Central memory CD4-positive, alpha-beta T cell (primary cell): ENCODE measurements at places on chromosomes 5 and 9.

GRCh38 chr9:105044518-105044917 is 116.6 kb upstream of the ABCA1 start:
- DNase-seq = no peak

- no peak for DNase-seq
Observed at GRCh38 chr9:133122935-133123611, 2.0 kb upstream of the RALGDS start.

DNA sequence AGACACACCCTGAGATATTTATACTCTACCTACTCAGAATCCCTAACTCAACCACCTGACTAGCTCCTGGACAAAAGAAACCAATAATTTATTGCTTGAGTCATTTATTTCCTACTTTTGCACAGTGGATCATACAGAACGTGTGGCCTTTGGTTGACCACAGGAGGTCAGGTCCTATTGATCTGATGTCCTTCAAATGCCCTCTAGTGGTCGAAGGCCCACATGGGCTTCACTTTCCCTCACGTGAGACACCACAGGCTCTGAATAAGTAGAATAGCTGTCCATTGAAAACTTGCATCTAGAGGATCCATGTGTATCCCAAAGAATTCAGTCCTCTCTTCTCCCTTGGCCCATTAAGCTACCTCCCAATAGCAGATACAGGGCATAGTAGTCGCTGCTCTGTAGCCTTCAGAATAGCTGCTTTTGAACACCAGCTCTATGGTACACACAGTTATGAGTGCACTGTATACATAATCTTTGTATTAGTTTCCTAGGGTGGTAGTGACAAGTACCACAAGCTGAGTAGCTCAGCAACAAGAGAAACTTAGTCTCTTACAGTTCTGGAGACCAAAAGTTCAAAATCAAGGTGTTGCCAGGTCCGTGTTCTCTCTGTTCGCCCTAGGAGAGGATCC is 177.6 kb upstream of the SMARCA2 start:
- no peak for DNase-seq

- DNase-seq = no peak
Observed at GRCh38 chr9:89734600-89735041, 129.8 kb downstream of the GADD45G start.

- no peak for DNase-seq
Observed at GRCh38 chr9:105510024-105510423, 47.9 kb upstream of the FKTN start.

DNA sequence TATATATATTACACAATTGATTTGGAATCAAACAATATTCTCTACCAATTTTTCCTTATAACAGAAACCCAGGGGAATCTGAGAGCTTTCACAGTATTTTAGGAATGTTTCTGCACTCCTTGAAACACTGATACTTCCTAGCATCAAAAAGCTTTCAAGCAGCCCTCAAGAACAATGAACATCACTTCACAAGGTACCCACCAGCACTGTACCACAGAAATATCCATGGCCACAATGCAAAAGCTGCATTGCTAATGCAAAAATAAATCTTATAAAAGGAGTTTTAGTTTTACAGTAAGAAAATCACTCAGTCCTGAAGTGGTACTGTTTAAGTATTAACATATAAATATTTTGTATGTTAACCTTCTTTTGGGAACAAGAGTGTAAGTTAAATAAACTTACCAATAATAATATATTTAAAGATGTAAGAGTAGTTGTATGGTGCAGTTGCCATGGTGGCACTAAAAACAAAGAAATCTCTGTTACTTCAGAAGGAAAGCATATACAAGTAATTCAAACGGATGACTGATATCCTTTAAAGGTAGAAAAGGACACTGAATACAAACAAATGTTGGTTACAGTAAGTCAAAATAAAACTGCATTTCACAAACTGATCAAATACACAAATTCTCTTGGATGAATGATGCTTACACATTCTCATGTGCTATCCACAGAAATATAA is 8.6 kb downstream of the RAB14 start:
- DNase-seq = no peak

GRCh38 chr5:143592648-143593047 is 189.2 kb upstream of the NR3C1 start:
- no peak for DNase-seq

GRCh38 chr5:179427676-179428056 is 82.4 kb upstream of the ADAMTS2 start:
- DNase-seq = no peak

DNA sequence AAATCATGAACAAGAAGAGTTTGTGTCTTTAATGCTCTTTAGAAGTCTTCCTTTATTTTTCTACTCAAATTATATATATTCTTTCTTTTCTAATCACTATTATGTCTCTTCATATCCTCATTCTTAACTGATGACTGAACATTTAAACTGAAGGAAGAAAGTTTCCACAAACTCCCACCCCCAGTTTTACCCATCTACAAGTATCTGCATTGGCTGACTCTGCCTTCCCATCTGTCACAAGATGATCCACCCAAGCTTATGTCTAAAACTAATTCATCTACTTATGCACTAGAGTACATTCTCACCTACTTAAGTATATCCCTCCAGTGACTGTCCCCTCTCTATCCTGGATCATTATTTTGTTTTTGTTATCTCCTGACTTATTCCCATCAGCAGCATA is 344.5 kb downstream of the PRR16 start:
- no peak for DNase-seq

GRCh38 chr5:153358315-153358976 is 132.0 kb upstream of the GRIA1 start:
- no peak for DNase-seq
